ENCODE measurements at places on chromosomes 16 and 17.

DNA sequence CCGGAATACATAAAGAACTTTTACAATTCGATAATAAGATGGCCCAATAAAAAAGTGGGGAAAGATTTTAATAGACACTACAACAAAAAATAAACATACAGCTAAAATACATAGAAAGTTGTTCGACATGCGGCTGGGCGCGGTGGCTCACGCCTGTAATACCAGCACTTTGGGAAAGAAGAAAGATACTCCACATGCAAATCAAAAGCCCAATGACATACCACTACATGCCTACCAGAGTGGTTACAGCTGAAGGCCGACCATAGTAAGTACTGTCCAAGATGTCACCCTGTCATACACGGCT, 9.3 kb downstream of the PRCD start:
- no peak for DNase-seq

DNA sequence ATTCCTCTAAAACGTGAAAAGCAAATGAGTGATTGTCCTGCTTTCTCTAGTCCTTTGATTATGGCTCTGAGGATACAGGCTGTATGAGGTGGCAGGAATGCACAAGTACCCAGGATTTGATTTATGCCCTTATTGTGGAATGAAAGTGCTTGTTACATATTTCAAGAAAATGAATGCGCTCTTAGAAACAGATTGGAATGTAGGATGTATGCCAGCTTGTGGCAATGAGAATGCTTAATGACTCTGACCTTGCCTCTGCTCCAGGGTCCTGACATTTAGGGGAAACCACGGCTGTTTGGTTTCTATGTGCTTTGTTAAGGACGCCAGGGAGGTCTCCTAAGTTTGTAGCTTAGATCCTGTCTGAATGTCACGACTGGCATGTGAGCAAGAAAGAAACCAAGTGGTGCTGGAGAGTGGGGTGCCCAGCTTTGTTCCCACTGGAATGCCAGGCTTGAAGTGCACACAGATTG, 22.0 kb downstream of the PRCD start:
- DNase-seq, result no peak

GRCh38 chr17:63772801-63773271, 561 bp downstream of the CCDC47 start:
- no peak for DNase-seq

DNA sequence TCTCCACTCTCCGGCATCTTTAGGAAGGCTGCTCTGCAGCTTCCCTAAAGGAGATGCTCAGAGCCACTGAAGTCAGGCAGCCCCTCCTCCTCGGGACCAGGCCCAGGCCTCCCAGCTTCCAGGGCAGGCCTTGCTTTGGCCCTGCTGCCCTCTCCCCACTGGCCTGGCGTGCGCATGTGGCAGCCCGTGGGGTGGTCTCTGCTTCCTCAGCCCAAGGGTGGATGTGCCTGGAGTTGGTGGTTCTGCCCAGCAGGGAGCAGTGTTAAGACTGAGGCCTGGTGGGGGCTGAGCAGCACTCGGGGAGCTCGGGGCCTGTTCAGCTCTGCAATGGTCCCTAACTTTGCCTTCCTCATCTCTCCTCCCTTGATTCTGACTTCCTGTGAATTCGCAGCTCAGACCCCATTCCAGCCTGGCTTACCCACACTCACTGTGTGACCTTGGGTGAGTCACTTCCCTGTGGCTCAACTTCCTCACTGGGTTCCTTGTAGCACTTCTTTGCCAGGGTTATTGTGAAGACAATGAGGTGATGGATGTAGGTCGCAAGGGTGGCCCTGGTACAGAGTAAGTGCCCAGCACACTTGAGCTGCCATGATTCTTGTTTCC, 63.2 kb downstream of the NKD1 start:
- DNase-seq, result no peak

GRCh38 chr17:17849147-17849820, 12.5 kb upstream of the SREBF1 start:
- DNase-seq, result no peak

DNA sequence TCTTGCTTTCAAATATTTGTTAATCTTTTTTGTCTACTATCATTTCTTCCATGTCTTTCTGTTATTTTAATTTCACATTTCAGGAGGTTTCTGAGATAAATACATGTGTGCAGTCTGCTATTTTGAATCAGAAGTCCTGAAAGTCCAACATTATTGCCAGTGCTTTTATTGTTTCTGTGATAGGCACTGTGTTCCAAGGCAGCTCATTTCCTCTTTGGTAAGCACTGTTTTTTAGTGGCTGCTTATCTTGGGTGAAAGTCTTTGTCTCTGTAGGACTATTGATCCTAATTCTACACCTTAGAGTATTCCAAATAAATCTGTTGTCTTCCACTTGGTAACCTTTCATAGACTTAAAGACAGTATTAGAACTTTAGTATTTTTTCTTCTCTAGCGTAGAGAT, 76.1 kb downstream of the PPM1E start:
- DNase-seq, result no peak

- no peak for DNase-seq
Observed at GRCh38 chr17:68850749-68851510, 104.3 kb downstream of the ABCA8 start.

GRCh38 chr17:9170853-9171252, 149.5 kb downstream of the NTN1 start:
- DNase-seq, result no peak

GRCh38 chr17:40960144-40960543, 6.6 kb downstream of the KRT39 start:
- DNase-seq, result no peak

DNA sequence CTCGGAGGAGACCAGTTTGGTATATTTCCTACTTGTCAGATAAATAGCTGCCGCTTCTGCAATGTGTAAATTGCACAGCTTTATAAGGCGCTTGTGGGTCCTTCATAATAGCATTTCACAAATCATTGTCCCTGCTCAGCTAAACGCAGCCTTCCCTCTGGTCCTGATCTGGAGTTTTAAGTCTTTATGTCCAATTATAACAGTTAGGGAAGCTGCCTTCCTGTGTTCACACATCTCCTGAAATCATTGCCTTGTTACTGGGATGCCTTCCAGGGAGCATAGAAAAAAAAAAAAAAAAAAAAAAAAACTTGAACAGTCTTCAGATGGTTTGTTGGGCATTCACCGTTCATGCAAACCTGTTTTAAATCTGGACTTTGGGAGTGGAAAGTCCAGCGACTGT, 342.0 kb downstream of the XYLT1 start:
- no peak for DNase-seq

DNA sequence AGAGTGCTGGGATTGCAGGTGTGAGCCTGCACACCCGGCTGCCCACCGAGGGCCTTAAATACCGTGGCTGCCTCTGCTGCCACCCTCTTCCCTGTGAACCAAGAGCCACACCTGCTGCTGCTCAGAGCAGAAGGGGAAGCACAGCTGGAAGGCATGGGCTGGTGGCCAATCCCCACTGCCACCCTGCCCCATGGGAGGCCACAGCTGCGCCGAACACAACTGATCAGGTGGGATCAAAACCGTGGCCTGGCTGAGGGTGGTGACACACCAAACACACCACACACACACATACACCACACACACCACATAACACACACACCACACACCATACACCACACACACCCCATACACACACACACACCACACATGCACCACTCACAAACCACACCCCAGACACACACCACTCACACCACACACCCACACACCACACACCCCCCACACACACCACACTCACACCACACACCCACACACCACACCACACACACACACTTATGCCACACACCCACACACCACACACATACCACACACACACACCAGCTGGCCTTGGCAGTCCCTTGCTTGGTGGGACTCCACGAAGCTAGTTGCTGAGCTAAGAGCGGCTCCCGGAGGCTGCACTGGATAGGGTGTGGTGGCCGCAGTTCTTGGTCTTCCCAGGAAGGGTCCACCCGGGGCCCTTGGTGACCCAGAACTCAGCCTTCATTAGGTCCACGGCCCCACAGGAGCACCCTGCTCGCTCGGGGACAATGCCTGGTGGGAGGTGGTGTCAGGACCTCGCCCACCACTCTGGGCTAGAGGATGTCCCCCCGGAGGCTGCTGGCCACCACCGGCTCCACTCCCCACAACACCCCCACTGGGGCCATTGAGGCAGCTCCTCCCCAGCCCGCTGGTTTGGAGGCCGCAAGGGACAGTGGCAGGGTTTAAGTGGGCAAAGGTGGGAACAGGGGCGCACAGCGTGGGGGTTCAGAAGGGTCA, 14.9 kb downstream of the CEP131 start:
- DNase-seq, result no peak

DNA sequence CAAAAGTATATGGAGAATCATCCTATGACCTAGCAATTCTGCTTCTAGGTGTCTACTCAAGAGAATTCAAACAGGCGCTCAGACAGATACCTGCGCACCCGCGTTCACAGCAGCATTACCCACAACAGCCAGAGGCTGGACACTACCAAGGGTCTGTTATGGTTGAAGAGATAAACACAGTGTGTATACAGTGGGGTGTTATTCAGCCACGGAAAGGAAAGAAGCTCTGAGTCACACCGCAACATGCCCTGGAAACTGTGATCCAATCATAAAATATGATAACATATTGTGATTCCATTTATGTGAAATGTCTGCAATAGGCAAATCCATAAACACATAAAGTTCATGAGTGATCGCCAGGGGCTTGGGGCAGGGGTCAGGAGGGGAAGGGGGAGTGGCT, 18.0 kb upstream of the JPH3 start:
- no peak for DNase-seq

GRCh38 chr17:76071531-76072147, 678 bp downstream of the SRP68 start:
- no peak for DNase-seq

- no peak for DNase-seq
Observed at GRCh38 chr16:56960681-56961281, 969 bp upstream of the CETP start.

DNA sequence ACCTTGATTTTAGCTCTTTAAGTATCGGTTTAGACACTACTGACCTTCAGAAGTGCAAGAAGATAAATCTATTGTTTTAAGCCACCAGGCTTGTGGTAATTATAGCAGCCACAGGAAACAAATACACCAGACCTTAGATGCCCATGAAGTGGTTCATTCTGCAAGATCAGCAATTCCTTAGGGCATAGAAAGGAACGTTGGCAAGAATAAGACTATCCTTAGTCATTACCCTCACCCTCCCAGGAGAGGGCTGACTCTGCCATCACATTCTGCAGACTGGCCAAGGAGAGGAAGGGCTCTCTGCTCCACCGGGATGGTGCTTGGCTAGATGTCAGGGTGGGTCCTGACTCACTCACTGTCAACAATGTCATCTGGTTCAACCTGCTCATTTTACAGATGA, 14.1 kb upstream of the NDEL1 start:
- DNase-seq, result no peak

DNA sequence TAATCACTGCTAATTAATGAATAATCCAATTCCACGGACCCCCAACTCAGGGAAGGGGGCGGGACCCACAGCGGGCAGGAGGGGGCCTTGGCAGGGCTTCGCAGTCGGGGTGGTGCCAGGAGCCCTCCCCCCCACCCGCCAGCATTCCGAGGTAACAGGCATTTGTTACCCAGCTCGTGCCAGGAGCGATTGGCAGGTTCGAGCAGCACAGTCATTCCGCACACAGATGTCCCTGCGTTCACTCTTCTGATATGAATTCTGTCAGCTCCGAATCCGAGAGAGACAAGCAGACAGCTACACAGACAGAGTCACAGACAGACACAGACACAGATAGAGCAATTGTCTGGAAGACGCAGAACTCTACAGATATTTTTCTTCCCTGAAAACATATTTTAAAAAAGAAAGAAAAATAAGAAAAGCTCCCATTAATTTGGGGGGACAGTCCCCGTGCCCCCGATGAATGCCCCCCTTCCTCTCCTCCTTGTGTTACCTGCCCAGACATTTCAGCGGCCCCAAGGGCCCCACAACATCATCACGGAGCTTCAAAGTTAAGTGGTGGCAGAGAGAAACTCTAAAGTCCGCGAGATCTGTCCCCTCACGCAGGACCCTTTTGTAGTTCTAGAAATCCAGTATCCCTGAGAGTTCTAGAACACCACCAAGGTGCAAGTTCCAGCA, 10.2 kb downstream of the NEUROD2 start:
- no peak for DNase-seq

GRCh38 chr16:66844342-66845079, at the start of gene CA7:
Gene CA7, plus strand, starts transcription at chr16:66844414. Its CDS starts 74 bp downstream, at chr16:66844488.
- DNase-seq, result no peak

- no peak for DNase-seq
Observed at GRCh38 chr17:2816688-2817087, 20.4 kb downstream of the RAP1GAP2 start.
